ENCODE measurements at places on chromosomes 5 and 9. TPM values are rescaled to one million over a fixed set of nuclear protein-coding genes. Genes with fewer than 3 reads are reported as not detected.

ABCA1 gene
- 19.1 TPM for total RNA-seq

ZBED3 gene
- 17.1 TPM for total RNA-seq

PLPPR1 gene
- 8.4 TPM for total RNA-seq

NXNL2 gene
- 0.21 TPM for total RNA-seq

CEL gene
- total RNA-seq: 6.3 TPM

SLC6A19 gene
- total RNA-seq: 0.06 TPM

DNA sequence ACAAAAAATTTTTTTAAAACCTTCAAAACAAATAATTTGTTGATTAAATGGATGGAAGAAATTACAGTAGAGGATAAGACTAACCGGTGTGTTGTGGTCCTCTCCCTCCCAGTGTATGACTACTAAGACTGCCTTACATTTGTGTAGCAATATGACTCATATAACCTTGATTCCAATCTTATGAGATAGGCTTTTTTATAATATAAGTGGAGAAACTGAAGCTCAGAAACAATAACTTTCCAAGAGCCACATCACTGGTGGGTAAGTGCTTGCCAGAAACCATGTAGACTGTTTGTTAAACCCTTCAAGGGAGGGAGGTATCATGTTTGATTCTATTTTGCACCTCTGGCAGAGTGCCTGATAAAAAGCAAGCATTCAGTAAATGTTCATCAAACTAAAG, 47.5 kb downstream of the NLN start:
- H3K36me3 ChIP-seq: no peaks in the 10 kb centered on the region
- H3K27ac ChIP-seq: no peak overlapping the region
- no peak overlapping the region for H3K4me3 ChIP-seq
- H3K27me3 ChIP-seq: no peaks in the 10 kb centered on the region
- DNase-seq: no peak

- no peaks in the 10 kb centered on the region for H3K27me3 ChIP-seq
- no peaks in the 10 kb centered on the region for H3K4me1 ChIP-seq
- no peak overlapping the region for H3K4me3 ChIP-seq
- DNase-seq: peak; percentile 32
- no peak overlapping the region for H3K27ac ChIP-seq
Measured at GRCh38 chr9:127347831-127348776, 48.9 kb upstream of the SLC2A8 start.

DNA sequence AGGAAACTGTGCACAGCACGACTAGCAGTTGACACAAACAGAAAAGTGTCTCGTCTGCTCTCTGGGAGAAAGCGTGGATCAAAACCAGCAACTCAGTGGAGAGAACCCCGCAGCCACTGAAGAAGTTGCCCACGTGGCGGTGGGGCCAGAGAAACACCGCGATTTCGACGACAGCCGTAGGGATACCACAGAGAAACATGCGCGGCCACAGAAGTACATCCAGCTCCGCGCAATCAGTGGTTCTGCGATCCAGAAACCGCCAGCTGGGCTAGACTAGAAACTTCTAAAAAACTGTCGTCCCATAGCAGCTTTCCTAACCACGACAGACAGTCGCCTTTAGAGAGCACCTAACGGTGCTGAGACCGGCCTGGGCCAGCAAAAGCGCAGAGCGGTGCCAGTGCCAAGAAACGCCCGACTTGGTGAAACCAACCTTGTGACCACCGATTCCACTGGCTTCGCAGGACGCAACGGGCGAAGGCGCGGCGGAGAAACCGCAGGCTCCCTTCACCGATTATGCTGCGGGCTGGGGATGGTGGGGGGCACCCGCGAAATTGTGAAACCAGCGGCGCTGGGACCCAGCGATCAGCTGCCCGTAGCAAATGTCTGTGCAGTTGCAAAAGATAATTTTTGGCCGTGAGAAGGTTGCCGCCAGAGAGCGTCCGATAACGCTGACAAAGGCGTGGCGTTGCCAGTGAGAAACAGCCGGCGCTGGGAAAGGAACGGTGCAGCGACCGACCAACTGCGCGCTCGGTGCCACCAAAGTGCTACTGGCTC, 2.7 kb upstream of the ANXA2R start:
- no peaks in the 10 kb centered on the region for H3K36me3 ChIP-seq
- peak overlapping the region; percentile 80 for H3K27ac ChIP-seq
- H3K27me3 ChIP-seq: peaks cover 70% of the 10 kb centered on the region

DNA sequence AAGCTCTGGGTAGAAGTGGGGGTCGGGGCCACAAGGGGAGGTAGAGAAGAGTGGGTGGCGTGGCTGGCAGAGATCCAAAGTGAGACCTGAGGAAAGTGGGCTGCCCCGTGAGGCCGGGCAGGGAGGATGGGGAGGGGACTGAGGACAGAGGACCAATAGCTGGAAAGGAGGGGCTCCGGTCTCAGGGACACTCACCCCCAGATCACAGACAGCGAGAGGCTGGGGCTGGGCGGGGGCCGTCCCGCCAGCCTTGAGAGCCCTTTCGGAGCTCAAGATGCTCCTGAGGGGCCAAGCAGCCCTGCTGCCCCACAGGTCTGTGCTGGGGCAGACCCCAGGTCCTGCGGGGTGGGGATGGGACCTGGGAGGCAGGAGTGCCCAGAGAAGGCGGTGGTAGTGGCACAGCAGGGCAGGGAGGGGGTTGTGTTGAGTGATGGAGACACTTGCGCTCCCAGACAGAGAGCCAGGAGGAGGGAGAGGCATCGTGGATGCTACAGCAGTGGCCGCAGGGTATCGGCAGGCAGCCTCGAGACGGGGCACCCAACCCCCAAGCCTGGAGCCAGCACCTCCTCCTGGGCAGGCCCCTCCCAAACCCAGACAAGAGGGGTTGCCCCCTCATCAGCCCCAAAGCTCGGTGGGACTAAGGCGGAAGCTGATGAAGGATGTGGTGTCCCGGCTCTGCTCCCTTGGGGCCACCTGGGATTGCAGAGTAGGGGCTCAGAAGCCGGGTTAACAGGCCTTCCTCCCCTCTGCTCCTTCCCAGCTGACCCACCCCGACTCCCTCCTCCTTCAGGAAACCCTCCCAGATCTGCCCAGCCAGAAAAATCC, 3.4 kb downstream of the SARDH start:
- H3K4me1 ChIP-seq: peaks cover 19% of the 10 kb centered on the region
- no peak overlapping the region for H3K4me3 ChIP-seq
- DNase-seq: no peak
- no peaks in the 10 kb centered on the region for H3K27me3 ChIP-seq
- H3K36me3 ChIP-seq: no peaks in the 10 kb centered on the region
- no peak overlapping the region for H3K27ac ChIP-seq

DNA sequence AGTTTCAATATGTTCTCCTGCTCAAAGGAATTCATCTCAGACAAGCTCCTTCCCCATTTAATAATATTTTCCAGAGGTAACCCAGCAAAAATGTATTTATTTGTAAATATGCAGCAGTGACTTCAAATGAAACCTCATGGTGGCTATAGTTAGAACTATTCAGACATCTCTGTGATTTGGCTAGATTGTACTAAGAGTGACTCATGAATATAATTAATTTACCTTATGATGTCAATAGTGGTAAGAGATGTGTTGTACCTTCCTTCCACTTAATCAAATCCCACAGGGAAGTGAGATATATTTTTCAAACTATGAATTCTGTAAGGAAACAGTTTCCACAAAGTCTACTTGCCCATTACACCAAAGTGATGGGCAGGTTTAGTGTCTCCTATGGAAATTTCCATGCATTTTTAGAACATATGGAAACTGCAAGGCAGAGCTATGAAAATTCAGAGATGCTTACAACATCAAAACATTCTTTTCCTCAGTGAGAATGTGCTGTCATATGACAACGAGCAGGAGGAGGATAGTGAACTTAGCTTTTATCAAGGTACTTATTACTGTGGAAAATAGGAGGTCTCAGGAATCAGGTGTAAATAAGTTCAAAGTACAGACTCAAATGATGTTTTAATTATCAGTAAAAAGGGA, 34.0 kb upstream of the SPDL1 start:
- peaks cover 4% of the 10 kb centered on the region for H3K4me1 ChIP-seq
- no peak for DNase-seq
- no peaks in the 10 kb centered on the region for H3K27me3 ChIP-seq

GRCh38 chr9:104412238-104412637, 91.8 kb upstream of the OR13F1 start:
- no peak overlapping the region for H3K4me3 ChIP-seq

DNA sequence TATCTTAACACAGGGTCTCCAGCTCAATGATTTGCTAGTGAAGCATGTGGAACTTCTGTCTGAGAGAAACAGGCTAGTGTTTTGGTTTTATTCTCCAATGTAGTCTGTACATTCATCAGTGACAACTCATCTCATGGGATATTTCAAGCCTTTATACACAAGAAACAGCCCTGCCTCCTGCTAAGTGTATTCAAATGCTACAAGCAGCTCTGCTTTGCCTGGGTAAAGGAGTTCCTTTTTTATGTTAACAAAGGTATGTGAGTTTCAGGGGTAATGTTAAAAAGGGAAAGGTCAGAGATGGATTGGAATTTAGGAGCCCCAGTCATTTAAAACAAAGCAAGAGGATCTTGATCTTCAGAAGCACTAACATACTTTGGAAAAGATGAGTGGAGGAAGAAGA, 498.7 kb downstream of the ISL1 start:
- no peaks in the 10 kb centered on the region for H3K36me3 ChIP-seq
- H3K4me3 ChIP-seq: no peak overlapping the region
- no peaks in the 10 kb centered on the region for H3K4me1 ChIP-seq
- DNase-seq: no peak
- H3K27me3 ChIP-seq: no peaks in the 10 kb centered on the region

GRCh38 chr5:72503888-72504491, 3.2 kb downstream of the ZNF366 start:
- peak overlapping the region; percentile 90 for H3K27ac ChIP-seq
- peaks cover 6% of the 10 kb centered on the region for H3K4me1 ChIP-seq
- H3K27me3 ChIP-seq: no peaks in the 10 kb centered on the region
- H3K36me3 ChIP-seq: no peaks in the 10 kb centered on the region
- H3K4me3 ChIP-seq: no peak overlapping the region
- DNase-seq: no peak

- DNase-seq: no peak
- peaks cover 3% of the 10 kb centered on the region for H3K4me1 ChIP-seq
- no peak overlapping the region for H3K4me3 ChIP-seq
- no peaks in the 10 kb centered on the region for H3K36me3 ChIP-seq
- H3K27me3 ChIP-seq: no peaks in the 10 kb centered on the region
- no peak overlapping the region for H3K27ac ChIP-seq
Measured at GRCh38 chr5:73908846-73909245, 282.9 kb downstream of the ARHGEF28 start.

- H3K27ac ChIP-seq: no peak overlapping the region
- H3K27me3 ChIP-seq: no peaks in the 10 kb centered on the region
- no peak for DNase-seq
- H3K4me1 ChIP-seq: no peaks in the 10 kb centered on the region
- no peak overlapping the region for H3K4me3 ChIP-seq
Measured at GRCh38 chr9:82716821-82717220, 346.1 kb downstream of the RASEF start.

- no peaks in the 10 kb centered on the region for H3K27me3 ChIP-seq
- no peak overlapping the region for H3K4me3 ChIP-seq
- no peaks in the 10 kb centered on the region for H3K36me3 ChIP-seq
- no peaks in the 10 kb centered on the region for H3K4me1 ChIP-seq
- no peak overlapping the region for H3K27ac ChIP-seq
- DNase-seq: no peak
Measured at GRCh38 chr9:82930116-82930515, 132.8 kb downstream of the RASEF start.

DNA sequence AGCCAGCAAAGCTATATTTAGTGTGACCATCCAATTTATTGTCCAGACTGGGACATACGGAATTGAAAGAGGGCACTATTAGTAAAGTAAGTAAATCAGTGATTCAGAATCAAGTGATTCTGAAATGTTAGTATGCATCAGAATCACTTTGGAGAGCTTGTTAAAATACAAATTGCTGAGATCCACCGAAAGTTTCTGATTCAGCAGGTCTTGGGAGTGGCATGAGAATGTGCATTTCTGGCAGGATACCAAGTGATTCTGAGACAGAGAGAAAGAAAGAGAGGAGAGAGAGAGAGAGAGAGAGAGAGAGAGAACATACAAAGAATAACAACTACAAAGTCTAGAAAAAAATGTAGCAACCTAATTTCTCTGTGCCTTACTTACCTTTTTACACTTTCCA, 65.4 kb upstream of the ASTN2 start:
- DNase-seq: no peak
- peaks cover 1% of the 10 kb centered on the region for H3K27me3 ChIP-seq
- H3K27ac ChIP-seq: no peak overlapping the region
- H3K4me1 ChIP-seq: no peaks in the 10 kb centered on the region

DNA sequence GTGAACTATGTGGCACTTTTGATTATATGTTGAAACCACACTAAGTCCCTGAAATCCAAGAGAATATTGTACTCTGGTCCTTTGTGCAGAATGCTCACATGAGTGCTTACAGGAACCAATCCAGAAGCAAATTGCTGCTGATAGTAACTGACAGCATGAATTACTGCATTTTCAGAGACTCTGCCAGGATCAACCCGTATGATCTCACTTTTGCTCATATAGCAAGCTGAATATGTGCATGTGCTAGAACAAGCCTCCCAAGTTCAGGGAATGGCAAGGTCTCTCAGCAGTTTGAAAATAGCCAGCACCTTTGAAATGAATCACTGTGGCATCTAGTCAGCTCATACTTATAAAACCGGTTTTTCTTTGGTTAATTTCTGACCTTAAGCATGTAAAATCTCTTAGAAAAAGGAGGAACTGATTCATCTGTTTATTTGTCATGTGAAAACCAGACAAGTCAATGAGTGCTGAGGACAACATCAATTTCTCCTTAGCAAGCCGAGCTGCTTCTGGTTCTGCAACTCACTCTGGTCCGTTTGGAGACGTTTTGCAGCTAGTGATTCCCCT, 215.7 kb upstream of the ELL2 start:
- H3K36me3 ChIP-seq: no peaks in the 10 kb centered on the region
- no peak overlapping the region for H3K4me3 ChIP-seq
- no peak for DNase-seq
- no peaks in the 10 kb centered on the region for H3K4me1 ChIP-seq
- no peaks in the 10 kb centered on the region for H3K27me3 ChIP-seq
- no peak overlapping the region for H3K27ac ChIP-seq

DNA sequence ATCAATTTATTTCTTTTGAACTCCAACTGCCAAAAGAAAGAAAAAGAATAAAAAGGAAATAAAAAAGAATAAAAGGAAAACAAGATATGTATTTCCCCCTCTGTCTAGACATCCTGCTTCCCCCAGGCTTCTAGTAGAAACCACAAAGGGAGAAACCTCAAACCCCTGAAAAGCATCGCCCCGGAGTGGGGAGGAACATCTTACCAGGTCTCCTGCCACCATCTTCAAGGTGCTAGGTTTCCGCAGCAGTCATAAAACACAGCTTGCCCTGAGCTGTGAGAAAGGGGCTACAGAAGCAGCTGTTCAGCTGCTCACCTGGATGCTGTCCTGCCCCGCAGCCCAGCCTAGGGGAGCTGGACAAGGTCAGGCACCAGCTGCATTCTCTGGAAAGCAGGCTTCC, 487.7 kb downstream of the GADD45G start:
- H3K36me3 ChIP-seq: no peaks in the 10 kb centered on the region
- H3K27me3 ChIP-seq: no peaks in the 10 kb centered on the region
- H3K27ac ChIP-seq: no peak overlapping the region
- no peak for DNase-seq
- no peak overlapping the region for H3K4me3 ChIP-seq
